Lung (tissue), 17 donors: ENCODE measurements at places on chromosomes 5 and 9. TPM values are rescaled to one million over a fixed set of nuclear protein-coding genes. Genes with fewer than 3 reads are reported as not detected.

DNA sequence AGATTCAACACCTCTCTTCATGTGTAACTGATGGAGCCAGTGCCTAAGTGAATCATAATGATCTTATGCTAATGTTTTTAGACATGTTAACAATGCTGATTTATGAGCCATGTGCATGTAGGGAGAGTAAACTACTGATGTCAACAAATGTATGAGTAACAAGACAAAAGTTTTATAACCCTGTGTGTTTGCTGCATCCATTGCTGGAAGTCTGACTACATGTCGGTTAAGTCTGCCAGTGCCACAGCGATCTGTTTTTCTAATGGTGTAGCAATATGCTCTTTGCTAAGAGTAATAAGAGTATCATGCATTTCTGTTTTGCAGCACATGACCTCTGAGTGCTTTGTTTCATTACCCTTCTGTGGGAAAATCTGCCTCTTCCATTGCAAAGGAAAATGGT is 26.4 kb upstream of the TMOD1 start:
- H3K4me1 ChIP-seq = peaks cover 2% of the 10 kb centered on the region
- no peak overlapping the region for H3K4me3 ChIP-seq
- H3K36me3 ChIP-seq = no peaks in the 10 kb centered on the region
- H3K27ac ChIP-seq = no peak overlapping the region

DNA sequence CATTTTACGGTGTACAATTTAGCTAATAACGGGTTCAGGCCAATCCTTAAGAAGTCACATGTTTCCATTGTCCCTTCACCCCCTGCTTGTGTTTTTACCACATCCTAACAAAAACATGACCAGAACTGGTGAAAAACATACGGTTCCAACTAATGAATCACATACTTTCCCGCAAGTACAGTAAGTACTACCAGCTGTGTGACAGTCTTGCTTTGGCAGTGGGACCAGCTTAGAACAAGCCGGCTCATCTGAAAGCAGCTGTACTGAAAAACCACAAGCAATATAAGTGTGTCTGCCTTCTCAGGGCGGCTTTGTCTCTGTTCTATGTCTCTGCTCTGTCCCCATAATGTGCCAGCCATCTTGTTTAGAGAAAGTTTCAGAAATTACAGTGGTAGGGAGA is 242.5 kb downstream of the BNC2 start:
- no peaks in the 10 kb centered on the region for H3K27me3 ChIP-seq
- H3K4me1 ChIP-seq = peaks cover 3% of the 10 kb centered on the region
- H3K27ac ChIP-seq = no peak overlapping the region
- DNase-seq = peak; percentile 92
- no peaks in the 10 kb centered on the region for H3K36me3 ChIP-seq

Gene RXRA
- 24.2 TPM for total RNA-seq

Gene RHOBTB3
- total RNA-seq = 150 TPM

Gene PCDHGB4
- total RNA-seq = 12.1 TPM

Gene TAF11L14
- total RNA-seq = not detected

- no peak for DNase-seq
- H3K36me3 ChIP-seq = no peaks in the 10 kb centered on the region
- no peak overlapping the region for H3K4me3 ChIP-seq
- no peak overlapping the region for H3K27ac ChIP-seq
- H3K27me3 ChIP-seq = no peaks in the 10 kb centered on the region
These were observed 416.9 kb downstream of the PSAT1 start for GRCh38 chr9:78713614-78714405.

GRCh38 chr5:148145916-148146315 is 22.4 kb upstream of the SPINK14 start:
- H3K4me3 ChIP-seq = no peak overlapping the region
- no peaks in the 10 kb centered on the region for H3K36me3 ChIP-seq
- H3K4me1 ChIP-seq = no peaks in the 10 kb centered on the region
- no peaks in the 10 kb centered on the region for H3K27me3 ChIP-seq
- DNase-seq = peak; percentile 92

DNA sequence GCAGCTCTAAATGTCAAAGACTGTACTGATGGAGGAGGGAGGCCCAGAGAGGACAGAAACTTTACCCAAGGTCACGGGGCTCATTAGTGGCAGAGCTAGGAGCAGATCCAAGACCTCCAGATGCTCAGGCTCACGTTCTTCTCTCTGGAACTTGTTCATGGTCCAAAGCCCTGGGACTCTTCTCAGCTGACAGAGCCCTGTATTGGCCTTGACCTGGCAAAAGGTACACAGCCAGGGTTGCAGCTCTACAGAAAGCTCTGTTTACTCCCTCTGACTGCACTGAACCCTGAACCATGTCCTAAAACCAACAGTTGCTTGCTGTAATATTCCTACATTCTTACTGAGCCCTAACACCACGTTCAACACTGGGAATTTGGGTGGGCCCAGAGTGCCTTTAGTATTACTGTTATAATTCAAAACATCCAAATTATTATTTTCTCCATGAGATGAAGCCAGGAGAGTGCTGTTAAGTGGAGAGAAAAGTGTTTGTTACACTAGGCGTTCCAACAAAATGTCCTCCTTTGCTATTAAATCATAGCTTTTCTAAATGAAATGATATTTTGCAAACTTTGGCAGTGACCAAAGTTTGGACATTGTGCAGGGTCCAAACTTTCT is 602.4 kb upstream of the CLINT1 start:
- no peak for DNase-seq

GRCh38 chr5:35484241-35484640 is 133.4 kb upstream of the SPEF2 start:
- peaks cover 40% of the 10 kb centered on the region for H3K4me1 ChIP-seq
- no peaks in the 10 kb centered on the region for H3K36me3 ChIP-seq
- H3K27ac ChIP-seq = no peak overlapping the region
- no peak for DNase-seq
- H3K4me3 ChIP-seq = no peak overlapping the region

DNA sequence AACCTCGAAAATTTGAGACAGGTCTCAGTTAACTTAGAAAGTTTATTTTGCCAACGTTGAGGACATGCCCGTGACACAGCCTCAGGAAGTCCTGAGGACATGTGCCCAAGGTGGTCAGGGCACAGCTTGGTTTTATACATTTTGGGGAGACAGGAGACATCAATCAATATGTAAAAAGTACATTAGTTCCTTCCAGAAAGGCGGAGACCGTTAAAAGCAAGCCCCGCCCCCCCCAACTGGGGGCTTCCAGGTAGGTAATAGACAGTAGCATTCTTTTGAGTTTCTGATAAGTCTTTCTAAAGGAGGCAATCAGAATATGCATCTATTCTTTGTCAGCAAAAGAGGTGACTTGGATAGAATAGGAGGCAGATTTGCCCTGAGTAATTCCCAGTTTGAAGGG is 599 bp upstream of the MOCS2 start:
- no peak for DNase-seq
- H3K27me3 ChIP-seq = no peaks in the 10 kb centered on the region
- H3K4me3 ChIP-seq = peak overlapping the region; percentile 35

DNA sequence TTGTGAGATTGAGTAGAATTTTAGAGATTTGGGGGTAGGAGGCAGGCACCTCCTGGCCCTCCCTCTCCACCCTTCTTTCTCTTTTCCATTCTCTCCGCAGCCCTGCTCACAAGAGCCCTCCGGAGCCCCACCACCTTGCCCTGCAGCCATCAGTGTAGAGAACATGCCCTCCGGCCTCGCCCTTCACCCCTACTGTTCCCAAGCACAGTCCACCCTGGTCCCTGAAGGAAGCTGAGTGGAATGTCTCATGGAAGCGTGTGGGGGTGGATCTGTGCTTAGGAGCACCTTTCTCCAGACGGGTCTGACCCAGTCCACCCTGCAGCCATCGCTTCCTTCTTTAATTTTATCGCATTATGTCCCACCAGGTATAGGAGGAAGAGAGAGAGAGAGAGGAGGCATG is 267.1 kb downstream of the NSG2 start:
- H3K27ac ChIP-seq = no peak overlapping the region
- no peak overlapping the region for H3K4me3 ChIP-seq
- H3K36me3 ChIP-seq = no peaks in the 10 kb centered on the region
- H3K27me3 ChIP-seq = no peaks in the 10 kb centered on the region

DNA sequence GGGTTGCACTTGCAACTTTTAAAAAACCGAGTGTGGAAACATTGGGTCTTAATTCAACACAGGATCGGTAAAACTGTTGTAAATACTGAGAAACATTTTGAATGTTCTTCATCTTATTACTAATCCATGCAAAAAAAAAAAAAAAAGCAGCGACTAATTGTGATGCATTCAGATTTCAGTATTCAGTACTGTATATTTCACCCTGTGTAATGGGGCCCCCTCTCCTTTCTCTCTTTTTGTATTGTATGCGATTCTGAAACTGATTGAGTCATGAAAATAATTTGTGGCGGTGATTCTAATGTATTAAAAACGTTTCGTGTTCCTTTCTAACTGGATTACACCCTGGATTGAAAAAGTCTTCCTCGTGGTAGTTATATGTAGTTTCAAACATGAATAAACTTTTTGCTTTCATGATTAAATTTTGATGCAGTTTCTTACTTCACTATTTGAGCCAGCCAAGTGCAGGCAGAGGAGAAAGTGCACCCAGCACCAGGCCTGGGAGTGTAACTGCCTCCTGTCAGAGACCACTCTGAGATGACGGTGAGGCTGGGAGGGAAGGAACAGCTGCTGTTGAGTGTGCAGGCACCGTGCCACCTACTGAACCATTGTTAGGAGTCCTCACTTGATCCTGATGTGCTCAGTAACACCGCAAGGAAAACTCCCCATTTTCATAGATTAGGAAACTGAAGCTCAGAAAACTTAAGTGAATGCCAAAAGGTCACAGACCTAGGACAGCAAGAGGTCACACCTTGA is 220.0 kb downstream of the PBX3 start:
- peaks cover 12% of the 10 kb centered on the region for H3K36me3 ChIP-seq
- no peak for DNase-seq
- H3K4me3 ChIP-seq = no peak overlapping the region
- H3K27me3 ChIP-seq = no peaks in the 10 kb centered on the region

Gene EPB41L4A
- 44.5 TPM for total RNA-seq

DNA sequence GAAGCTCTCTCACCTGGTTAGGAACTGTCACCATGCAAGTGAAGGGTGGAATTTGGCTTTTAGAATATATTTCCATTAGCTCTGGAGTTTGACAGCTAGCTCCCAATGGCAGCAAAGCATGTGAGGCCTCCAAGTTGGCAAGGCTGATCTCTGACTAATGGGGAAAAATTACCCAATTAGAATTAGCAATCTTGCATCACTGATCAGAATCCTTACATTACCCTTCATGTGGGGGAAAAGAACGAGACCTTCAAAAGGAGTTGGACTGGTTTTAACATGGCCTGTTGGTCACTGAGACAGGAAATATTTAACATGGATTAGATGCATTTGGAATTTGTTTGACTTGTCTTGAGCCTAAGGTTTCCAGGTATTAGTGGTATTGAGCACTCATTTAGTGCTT is 192.3 kb upstream of the GDNF start:
- H3K4me3 ChIP-seq = no peak overlapping the region
- H3K36me3 ChIP-seq = no peaks in the 10 kb centered on the region
- H3K27me3 ChIP-seq = no peaks in the 10 kb centered on the region
- no peak overlapping the region for H3K27ac ChIP-seq
- no peaks in the 10 kb centered on the region for H3K4me1 ChIP-seq

DNA sequence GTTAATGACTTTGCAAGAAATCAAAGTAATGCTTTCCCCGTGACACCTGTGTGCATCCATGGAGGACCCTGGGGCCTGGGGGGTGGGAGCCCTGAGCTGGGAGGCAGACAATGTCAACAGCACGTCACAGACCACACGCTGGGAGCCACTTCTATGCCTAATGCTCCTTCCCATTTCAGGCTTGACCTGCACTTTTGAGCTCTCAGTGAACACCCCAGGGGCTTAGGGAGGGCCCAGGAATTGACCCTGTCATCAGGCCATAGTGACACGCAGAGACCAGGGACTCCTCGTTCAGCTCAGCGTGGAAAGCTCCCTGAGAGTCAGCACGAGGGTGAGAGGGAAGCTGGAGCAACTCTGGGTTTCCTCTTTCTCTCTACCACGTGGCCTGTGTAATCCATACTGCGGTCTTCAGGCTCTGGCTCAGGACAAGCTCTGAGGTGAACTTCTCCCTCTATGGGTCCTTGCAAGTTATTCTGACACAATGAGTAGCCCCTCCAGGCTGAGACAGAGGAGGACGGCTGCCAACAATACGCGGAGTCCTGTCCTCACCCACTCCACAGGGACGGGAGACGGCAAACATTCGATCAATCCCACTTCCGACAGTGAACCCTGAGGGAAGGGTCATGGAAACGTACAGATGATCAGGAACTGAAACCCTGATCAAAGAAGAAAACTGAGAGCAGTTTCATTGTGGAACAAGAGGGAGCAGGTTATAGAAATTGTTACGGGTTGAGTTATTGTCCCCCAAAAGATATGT is 130.8 kb upstream of the IRX4 start:
- H3K36me3 ChIP-seq = no peaks in the 10 kb centered on the region
- peaks cover 9% of the 10 kb centered on the region for H3K27me3 ChIP-seq

- H3K27me3 ChIP-seq = peaks cover 5% of the 10 kb centered on the region
- no peak overlapping the region for H3K27ac ChIP-seq
- no peak overlapping the region for H3K4me3 ChIP-seq
- peaks cover 10% of the 10 kb centered on the region for H3K4me1 ChIP-seq
- peak; percentile 73 for DNase-seq
These were observed 1.9 kb upstream of the RGMB start for GRCh38 chr5:98771382-98772109.

Gene CCNO
- total RNA-seq = 4.7 TPM

DNA sequence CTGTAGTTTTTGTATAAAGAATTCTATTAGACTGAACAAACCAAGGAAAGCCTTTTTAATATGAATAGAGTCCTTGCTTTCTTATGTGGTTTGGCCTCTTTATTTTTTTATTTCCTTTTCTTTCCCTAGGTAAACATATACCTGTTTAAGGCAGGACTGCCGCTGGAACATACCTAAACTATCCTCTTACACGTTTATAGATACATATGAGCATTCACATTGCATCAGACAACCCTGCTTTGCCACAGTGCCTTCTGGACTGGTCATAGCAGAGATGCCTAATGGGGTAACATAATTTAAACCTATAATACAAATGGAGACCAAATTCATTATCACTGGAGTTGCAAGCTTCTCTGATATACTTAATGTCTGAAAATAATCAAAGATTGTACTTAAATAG is 12.5 kb downstream of the GRAMD2B start:
- H3K27ac ChIP-seq = no peak overlapping the region
- no peak for DNase-seq
- no peaks in the 10 kb centered on the region for H3K27me3 ChIP-seq
- H3K4me1 ChIP-seq = no peaks in the 10 kb centered on the region

- no peak overlapping the region for H3K4me3 ChIP-seq
- no peaks in the 10 kb centered on the region for H3K27me3 ChIP-seq
- H3K36me3 ChIP-seq = no peaks in the 10 kb centered on the region
These were observed 271.6 kb downstream of the PLK2 start for GRCh38 chr5:58188262-58188651.

GRCh38 chr5:119945691-119946090 is 316.3 kb downstream of the FAM170A start:
- no peaks in the 10 kb centered on the region for H3K27me3 ChIP-seq
- no peak overlapping the region for H3K27ac ChIP-seq
- DNase-seq = no peak

GRCh38 chr5:113495422-113495841 is 7.2 kb upstream of the MCC start:
- no peak overlapping the region for H3K27ac ChIP-seq
- H3K4me3 ChIP-seq = no peak overlapping the region
- no peaks in the 10 kb centered on the region for H3K36me3 ChIP-seq
- no peaks in the 10 kb centered on the region for H3K4me1 ChIP-seq

- H3K27me3 ChIP-seq = no peaks in the 10 kb centered on the region
- H3K27ac ChIP-seq = no peak overlapping the region
- H3K4me1 ChIP-seq = peaks cover 4% of the 10 kb centered on the region
- H3K36me3 ChIP-seq = no peaks in the 10 kb centered on the region
These were observed 564.0 kb downstream of the IRX1 start for GRCh38 chr5:4159681-4160080.
